B cell (primary cell): ENCODE measurements at places on chromosomes 6 and 20. TPM values are rescaled to one million over a fixed set of nuclear protein-coding genes. Genes with fewer than 3 reads are reported as not detected.

GRCh38 chr6:70813885-70814284 is 143.0 kb downstream of the B3GAT2 start:
- no peak for DNase-seq

Gene CRISP2
- not detected in 2 replicates for total RNA-seq

GRCh38 chr6:105066233-105066632 is 109.3 kb downstream of the LIN28B start:
- DNase-seq: no peak

Gene SDC4
- total RNA-seq: 0.19 TPM in 1 of 2 replicates, not detected in the other

DNA sequence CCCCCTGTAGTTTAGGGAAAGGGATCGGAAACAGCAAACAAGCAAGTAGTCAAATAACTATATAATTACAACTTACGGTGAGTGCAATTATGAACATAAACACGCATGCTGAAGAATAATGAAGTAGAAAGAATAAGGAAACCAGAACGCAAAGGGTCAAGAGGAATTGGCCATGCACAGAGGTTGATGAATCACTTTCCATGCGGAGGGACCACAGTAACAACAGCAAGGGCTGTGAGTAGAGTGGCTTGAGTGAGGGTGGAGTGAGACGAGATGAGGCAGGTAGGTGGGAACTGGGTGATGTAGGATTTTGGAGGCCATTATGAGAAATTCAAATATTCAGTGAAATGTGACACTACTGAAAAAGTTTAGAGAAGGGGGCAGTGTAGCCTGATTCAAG is 112.2 kb upstream of the LAMP5 start:
- no peak for DNase-seq
